ENCODE measurements at places on chromosomes 1 and 21. TPM values are rescaled to one million over a fixed set of nuclear protein-coding genes. Genes with fewer than 3 reads are reported as not detected.

DNA sequence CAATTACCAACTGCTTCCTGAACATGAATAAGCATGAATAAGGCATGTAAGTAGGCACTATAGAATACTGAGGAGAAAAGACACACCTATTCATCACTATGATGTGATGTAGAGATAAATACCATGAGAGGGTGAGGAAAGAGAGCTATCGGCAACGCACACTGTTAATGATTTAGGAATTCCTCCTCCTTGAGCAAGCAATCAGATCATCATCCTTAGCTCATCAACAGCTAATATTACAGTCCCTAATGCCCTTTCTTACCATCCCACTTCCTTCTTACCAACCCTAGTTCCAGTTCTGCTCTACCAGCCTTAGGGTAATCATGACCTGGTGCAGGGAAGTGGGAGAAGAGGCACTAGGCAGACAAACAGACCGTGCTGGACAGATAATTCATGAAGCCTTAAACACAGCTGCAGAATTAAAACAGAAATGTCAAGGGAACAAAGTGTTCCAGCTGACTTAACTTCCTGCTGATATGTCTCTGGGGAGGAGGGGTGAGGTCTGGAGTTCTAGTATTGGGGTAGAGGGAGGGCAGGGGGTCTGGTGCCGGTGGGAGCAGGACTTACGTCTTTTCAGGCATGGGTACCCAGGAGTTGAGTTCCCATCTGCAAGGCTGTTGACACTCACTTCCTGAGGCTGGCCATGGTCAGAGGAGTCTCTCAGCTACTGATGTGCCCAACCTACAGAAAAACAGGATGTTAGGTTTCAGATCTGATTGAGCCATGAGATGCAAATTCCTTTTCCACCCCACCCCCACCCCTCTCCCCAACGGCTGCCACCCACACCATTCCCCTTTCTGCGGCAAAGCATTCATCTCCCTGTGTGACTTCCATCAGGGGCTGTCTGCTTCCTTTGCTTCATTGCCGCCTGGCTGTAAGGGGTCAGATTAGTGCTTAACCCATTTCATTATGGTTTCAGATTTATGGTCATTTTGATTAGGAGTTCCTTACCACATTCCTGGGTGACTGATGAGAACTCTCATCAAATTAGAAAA lies 12.6 kb upstream of the RCSD1 start:
- DNase-seq: peak; percentile 44
- H3K36me3 ChIP-seq: peaks cover 18% of the 10 kb centered on the region
- peak overlapping the region; percentile 83 for H3K4me3 ChIP-seq
- peak overlapping the region; percentile 94 for H3K27ac ChIP-seq

DNA sequence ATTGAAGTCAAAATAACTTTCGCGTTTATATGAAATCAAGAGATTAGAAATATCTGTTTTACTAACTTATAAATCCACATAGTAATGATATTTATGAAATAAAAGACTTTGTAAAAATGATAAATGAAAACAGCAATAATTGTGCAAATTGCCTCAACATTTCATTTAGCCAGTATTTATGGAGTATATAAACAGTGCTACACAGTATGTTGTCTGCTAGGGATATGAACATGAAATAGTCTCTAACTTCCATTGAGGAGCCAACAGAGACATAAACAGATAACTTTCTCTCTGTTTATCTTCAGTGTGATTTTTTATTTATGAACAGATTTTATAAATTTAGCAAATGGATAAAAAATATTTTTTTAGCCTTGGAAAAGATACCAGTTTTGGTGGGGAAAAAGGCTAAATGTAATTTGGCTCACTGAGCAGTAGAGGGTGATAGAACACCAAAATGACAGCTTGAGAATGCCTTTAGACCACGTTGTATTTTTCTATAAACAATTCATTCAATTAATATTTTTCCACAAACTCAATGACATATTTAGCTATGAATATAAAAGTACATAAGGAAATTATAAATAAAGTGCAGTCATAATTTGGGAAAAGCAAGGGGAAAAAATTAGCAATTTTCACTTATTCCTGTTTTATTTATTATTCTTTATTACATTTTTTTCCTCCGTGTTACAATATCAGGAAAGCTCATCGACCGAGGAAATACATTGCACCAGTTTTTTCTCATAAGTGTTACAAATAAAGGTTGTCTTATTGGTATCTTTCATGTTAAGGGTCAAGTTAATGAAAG lies 47.5 kb upstream of the EEIG2 start:
- no peak overlapping the region for H3K4me3 ChIP-seq
- H3K36me3 ChIP-seq: peaks cover 9% of the 10 kb centered on the region
- H3K27ac ChIP-seq: no peak overlapping the region
- no peak for DNase-seq
- peaks cover 32% of the 10 kb centered on the region for H3K27me3 ChIP-seq

The MYOM3 gene
- total RNA-seq: not detected

The NEXN gene
- 2.0 TPM for total RNA-seq

GRCh38 chr1:41356752-41357151 lies 4.5 kb upstream of the FOXO6 start:
- H3K27me3 ChIP-seq: peaks cover 25% of the 10 kb centered on the region
- H3K4me3 ChIP-seq: no peak overlapping the region
- no peaks in the 10 kb centered on the region for H3K36me3 ChIP-seq
- DNase-seq: no peak
- peaks cover 2% of the 10 kb centered on the region for H3K4me1 ChIP-seq

The CCDC17 gene
- total RNA-seq: 4.4 TPM

The CNR2 gene
- total RNA-seq: 2.0 TPM

DNA sequence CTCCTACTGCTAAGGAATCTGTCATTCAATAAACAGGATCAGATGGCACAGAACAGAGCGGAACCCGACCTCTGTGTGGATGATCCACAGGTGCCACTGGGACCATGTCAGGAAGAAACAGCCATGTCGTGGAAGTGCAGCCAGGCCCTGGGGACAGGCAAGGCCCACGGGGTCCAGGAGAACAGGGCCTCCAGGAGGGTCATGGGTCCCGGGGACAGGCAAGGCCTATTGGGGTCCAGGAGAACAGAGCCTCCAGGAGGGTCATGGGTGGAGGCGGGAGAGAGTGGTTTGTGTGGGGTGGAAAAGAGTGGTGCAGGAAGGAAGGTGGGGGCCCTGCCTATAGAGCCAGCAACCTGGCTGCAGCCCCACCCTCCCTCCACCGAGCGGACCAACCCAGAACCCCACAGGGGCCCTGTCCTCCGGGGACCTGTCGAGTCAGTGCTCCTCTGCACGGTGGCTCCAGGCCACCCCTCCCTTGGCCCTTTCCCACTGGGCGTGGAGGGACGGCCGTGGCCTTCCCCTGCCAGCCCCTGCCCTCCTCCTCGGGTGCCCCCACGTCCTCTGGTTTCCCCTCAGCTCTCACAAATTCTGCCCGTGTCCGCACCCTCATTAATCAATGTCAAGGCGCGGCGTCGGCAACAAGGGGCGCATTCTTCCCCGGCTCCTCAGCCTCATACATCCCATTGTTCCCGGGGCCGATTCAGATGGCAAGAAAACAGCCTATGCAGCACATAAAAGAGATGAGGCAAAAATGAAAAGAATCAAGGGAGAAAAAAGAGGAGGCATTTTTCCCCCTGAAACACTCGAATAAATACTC lies 146.4 kb downstream of the PRDM16 start:
- H3K27ac ChIP-seq: no peak overlapping the region
- H3K36me3 ChIP-seq: no peaks in the 10 kb centered on the region
- DNase-seq: no peak
- no peaks in the 10 kb centered on the region for H3K4me1 ChIP-seq

The TMEM269 gene
- total RNA-seq: 0.22 TPM

- H3K27ac ChIP-seq: no peak overlapping the region
- H3K36me3 ChIP-seq: no peaks in the 10 kb centered on the region
- H3K4me3 ChIP-seq: no peak overlapping the region
- H3K27me3 ChIP-seq: no peaks in the 10 kb centered on the region
- DNase-seq: no peak
- no peaks in the 10 kb centered on the region for H3K4me1 ChIP-seq
Measured at GRCh38 chr1:239209591-239209990, 176.8 kb upstream of the CHRM3 start.

DNA sequence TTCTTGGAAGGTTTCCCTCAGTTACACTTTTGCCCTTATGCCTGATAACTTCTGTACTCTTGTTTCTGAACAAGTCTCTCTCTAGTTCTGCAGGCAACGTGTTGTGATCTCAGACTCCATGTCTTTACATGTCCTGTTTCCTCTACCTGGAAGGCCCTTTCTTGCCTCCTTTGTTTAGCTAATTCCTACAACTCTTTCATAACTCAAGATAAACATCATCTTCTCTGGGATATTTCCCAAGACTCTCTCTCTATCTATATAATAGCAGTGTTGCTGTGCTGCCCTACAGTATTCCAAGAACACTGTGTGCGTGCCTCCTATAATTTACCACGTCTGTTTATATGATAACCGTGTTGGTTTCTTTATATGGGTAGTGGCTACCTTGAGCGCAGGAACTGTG lies 47.8 kb downstream of the CHRM3 start:
- no peak for DNase-seq
- no peaks in the 10 kb centered on the region for H3K4me1 ChIP-seq
- no peak overlapping the region for H3K27ac ChIP-seq
- H3K4me3 ChIP-seq: no peak overlapping the region
- H3K27me3 ChIP-seq: no peaks in the 10 kb centered on the region
- no peaks in the 10 kb centered on the region for H3K36me3 ChIP-seq

GRCh38 chr1:115275216-115275615 lies 62.8 kb downstream of the NGF start:
- no peak overlapping the region for H3K27ac ChIP-seq
- H3K27me3 ChIP-seq: peaks cover 3% of the 10 kb centered on the region
- DNase-seq: no peak

The TRIM67 gene
- not detected for total RNA-seq

The C4BPA gene
- not detected for total RNA-seq

The BTBD8 gene
- 2.7 TPM for total RNA-seq

DNA sequence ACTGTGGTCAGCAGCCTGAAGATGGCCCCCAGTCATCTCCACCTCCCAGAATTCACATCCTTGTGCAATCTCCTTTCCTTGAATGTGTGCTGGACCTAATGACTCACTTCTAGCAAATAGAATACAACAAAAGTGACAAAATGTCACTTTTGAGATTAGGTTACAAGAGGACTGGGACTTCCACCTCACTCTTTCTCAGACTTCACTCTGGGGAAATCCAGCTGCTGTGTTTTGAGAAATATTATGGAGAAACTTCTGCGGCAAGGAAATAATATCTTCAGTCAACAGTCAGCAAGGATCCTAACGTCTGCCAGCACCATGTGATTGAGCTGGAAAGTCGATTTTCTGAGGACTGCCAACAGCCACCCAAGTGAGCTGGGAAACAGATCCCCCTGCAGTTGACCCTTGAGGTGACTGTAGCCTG lies 70.5 kb upstream of the GADD45A start:
- H3K4me1 ChIP-seq: peaks cover 5% of the 10 kb centered on the region
- DNase-seq: no peak
- H3K27ac ChIP-seq: no peak overlapping the region
- no peak overlapping the region for H3K4me3 ChIP-seq
- H3K36me3 ChIP-seq: no peaks in the 10 kb centered on the region

Data from activated naive CD8-positive, alpha-beta T cell treated with anti-CD3 and anti-CD28 coated beads, Interleukin-2, amount 10 ng/mL, durations not matched to agents 7 days and 5 days (primary cell).